Epithelial cell of prostate (primary cell): ENCODE measurements at places on chromosomes 2 and 18.
A peak's percentile ranks its signal among the peaks of the same experiment; 100 is the strongest.

DNA sequence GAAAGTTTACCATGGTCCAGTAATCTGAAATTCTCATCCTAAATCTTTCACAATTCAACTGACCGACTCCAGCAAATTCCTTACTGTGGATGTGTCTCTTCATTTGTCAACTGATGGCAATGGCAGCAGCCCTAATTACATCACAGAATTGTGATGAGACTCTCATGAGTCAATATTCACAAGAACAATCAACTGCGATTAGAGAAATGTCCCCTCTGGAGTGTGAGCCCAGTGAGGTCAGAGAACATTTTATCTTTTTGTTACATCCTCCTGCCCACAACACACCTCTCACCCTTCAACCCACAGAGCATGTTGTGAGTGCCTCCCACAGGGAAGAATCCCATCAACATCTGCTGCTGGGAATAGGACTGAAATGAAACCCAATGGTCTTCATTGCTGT, 73.6 kb downstream of the CD226 start:
- DNase-seq, result no peak

- peak; percentile 46 for DNase-seq
Measured at GRCh38 chr2:28390746-28391563, 1.7 kb upstream of the FOSL2 start.

GRCh38 chr18:12686100-12686499, 16.4 kb downstream of the CEP76 start:
- no peak for DNase-seq

DNA sequence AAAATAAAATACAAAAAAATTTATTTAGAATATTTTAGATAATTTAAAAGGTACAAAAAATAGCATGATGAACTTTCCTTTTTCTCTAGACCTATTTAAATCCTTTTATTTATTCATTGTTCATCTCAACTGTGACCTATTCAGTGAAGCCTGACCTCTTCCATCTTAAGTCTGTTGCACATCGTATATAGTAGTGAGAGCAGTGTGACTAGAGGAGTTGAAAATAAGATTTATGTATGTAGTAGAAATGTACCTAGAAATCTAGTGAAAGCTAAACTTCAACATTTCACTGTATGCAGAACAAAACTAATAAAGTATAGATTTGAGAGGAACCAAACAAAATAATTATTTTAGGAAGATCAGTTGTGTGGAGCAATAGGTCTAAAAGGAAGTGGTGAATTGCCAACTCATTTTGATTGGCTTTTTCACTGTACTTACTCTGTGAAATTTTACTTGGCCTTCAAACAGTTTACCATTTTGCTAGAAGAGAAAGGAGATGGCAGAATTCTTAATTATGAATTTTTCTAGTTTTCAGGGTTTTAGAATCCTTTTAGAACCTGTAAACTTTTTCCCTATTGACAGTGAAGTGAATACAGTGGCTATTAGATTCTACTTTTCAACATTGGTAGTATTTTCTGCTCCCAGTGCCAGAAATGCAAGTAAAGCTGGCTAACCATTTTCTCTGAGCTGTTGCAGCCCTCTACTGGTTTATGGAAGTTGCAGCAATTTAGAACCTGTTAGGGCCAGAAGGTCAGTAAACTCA, 11.0 kb downstream of the ANKRD12 start:
- DNase-seq, result no peak

DNA sequence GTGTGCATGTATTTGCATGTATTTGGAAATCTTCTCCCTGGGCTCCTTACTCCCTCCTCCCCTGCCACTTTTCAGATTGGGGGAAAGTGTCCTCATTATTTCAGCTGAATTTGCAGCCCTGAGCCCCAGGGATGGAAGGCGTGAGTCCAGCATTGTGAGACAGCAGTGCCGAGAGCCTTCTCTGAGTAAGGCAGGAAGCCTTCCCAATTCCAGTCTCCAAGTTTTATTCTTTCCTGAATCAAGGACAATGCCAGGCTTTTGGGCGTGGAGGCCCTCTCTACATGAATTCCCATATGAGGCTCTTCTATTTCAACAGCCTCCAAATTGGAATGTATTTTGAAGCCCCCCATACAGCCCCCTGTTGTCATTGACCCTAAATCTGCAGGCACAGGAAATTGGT, 163.5 kb downstream of the ACKR3 start:
- DNase-seq, result no peak

- no peak for DNase-seq
Measured at GRCh38 chr2:209253544-209253943, 170.3 kb upstream of the MAP2 start.

DNA sequence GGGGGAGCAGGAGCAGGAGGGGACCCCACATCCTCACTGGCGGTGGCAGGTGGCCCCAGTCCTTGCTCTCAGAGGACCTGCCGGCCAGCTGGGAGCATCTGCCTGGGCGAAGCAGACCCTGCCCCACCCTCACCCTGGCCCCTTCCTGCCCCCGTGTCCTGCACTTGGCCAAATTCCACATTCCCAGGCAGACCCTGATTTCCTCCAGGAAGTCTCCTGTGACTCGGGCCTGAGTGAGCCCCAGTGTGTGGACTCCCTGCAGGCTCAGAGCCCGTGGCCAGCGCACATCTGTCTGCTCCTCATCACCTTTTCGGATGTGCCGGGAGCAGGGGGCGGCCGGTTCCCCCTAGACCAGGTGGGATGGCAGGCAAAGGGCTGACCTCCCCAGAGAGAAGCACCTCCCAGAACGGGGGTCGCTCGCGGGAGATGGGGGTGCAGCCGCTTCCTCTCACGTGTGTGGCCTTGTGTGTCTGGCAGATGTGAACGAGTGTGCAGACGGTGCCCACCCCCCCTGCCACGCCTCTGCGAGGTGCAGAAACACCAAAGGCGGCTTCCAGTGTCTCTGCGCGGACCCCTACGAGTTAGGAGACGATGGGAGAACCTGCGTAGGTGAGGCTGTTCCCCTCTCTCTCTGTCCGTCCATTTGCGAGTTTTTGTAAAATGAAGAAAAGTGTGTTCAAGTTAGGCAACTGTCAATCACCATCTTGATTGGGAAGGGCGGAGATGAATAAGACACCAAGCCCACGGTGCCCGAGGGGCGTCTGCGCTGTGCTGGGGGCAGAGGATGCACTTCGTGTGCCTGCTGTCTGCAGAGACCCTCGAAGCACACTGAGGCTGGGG, 90.4 kb downstream of the TPO start:
- no peak for DNase-seq

DNA sequence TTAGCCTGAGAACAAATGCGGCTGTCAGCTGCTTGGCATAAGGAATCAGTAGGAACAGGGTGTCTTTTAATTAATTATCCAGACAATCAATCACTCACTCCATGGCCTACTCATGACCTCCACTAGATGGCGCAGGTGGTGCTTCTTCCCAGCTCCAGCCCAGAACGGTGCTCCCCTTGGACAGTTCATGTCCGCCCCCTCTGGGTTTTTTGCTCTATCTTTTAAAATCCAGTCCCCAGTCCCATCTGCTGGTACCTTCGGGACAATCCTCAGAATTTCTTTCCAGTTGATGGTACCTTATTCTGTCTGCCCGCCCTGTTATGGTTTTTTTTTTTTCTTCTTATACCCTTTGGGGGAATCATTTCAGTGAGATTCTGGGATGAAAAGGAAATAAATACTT, 99.8 kb downstream of the CACNB4 start:
- DNase-seq, result no peak
